ENCODE measurements at places on chromosomes 6 and 20.
A peak's percentile ranks its signal among the peaks of the same experiment; 100 is the strongest.

DNA sequence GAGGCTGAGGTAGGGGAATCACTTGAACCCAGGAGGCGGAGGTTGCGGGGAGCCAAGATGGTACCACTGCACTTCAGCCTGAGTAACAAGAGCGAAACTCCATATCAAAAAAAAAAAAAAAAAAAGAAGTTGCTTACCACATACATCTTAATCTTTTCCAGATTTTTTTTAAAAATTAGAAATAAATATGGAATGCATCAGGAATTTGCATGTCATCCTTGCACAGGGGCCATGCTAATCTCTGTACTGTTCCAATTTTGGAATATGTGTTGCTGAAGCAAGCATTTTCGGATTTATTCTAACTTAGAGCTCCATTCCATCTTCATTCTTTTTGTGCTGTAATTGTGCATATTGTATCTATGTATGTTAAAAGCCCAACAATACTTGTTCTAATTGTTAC lies 62.5 kb downstream of the TRPC4AP start:
- DNase-seq = no peak

DNA sequence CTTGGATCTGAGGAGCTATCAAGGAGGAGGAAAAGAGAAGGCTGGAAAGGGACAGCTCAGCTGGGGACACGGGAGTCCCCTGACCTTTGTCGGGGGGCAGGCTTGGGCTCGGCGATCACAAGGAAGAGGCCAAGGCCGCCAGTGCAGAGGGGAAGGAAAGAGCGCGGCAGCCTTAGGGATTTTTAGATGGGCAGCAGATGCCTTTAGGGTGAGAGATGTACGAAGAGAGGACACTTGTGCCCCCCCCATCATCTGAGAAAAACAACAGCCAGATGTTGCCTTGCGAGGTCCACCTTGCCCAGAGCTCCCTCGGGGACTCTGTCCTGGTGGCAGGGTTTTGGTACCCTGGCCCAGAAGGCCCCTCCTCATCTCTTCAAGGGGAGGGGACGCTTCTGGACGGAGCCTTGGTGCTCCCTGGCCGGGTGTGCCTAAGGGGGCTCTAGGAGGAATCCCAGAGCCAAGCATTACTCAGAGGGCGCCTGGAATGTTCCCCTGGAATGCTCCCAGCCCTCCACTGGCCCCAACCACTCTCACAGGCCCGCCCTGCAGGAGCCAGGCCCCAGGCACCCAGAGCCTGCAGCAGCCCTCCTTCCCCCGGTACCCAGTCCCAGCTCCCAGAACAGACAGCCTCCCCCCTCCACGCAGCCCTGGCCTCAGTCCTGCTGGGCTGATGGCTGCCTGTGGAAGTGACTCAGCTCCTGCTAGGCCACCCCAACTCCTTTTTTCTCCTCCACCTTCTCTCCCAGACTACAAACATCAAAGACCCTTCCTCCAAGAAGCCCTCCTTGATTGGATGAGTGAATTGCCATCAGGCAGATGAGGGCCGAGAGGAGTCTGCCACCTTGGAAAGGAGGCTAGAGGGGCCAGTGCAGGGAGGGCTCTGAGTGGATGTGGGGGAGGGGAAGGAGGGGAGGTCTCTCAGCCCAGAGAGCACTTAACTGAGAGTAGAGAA lies 1.8 kb downstream of the ADAM33 start:
- DNase-seq = no peak

GRCh38 chr6:16392010-16392409 lies 153.6 kb downstream of the GMPR start:
- DNase-seq = no peak

GRCh38 chr6:24923885-24924401 lies 11.8 kb downstream of the RIPOR2 start:
- no peak for DNase-seq

GRCh38 chr6:130724089-130724488 lies 103.1 kb upstream of the SMLR1 start:
- DNase-seq = no peak

DNA sequence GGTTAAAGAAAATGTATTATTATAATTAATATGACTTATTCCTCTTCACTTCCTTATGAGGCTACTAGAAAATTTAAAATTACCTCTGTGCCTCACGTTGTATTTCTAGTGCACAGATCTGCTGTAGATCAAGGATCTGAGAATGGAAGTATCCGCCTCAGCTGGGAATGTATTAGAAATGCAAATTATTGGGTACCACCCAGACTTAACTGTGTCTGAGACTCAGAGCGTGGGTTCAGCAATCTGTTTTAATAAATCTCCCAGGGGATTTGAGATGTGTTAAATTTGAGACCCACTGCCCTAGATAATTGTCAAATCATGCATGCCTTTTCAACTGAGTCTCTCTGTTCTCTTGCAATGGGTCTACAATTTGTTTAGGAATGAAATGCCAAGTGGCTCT lies 658.0 kb upstream of the NOX3 start:
- DNase-seq = no peak

DNA sequence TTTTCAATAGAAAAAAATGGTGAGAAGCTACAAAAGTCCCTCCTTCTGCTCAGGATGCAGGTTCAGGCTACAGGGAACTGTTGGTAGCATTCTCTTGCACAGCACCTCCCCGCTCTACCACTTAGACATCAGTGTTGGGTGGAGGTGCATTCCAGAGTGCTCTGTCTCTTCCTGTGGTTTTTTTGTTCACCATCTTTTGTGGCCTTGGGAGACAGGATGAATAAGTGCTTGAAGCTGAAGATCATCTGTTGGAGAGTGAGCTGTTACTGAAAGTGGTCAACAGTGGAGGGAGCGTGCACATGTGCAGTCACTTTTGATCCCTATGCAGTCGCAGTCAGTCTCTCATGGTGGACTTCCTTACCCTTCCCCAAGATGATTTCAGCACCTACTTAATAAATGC lies 16.6 kb upstream of the BTBD3 start:
- no peak for DNase-seq

- DNase-seq = no peak
Observed at GRCh38 chr20:6746901-6747609, 20.4 kb upstream of the BMP2 start.

DNA sequence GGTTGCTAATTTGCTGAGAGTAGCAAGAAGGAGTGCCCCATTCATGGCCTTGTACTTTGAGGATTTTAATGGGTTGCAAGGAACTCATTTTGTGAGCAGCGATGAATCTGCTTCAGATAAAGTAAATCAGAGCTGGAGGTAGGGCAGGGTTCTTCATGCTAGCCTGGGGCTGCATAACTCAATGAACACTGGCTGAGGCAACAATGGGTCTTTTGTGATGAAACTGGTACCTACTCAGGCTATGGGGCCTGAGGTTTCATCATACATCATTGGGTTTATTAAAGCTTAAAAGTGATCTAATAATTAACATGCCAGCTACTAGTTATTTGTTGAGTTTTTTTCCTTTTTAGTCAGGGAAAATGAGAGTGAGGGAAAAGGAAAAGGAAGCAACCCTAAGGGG lies 106.9 kb downstream of the FAM50B start:
- DNase-seq = no peak

- DNase-seq = peak; percentile 40
Observed at GRCh38 chr20:32077190-32077589, 25.1 kb downstream of the HCK start.

- no peak for DNase-seq
Observed at GRCh38 chr6:133749427-133749826, 139.5 kb upstream of the TCF21 start.

GRCh38 chr6:161011492-161012480 lies 20.2 kb downstream of the MAP3K4 start:
- DNase-seq = no peak

GRCh38 chr6:100719883-100720682 lies 161.0 kb downstream of the ASCC3 start:
- DNase-seq = peak; percentile 79

- no peak for DNase-seq
Observed at GRCh38 chr6:166456395-166457156, 73.8 kb upstream of the MPC1 start.

- DNase-seq = no peak
Observed at GRCh38 chr20:7984192-7984591, 35.4 kb downstream of the TMX4 start.

GRCh38 chr6:3165631-3166534 lies 8.5 kb upstream of the TUBB2A start:
- peak; percentile 32 for DNase-seq

GRCh38 chr6:28910901-28911690 lies 12.7 kb downstream of the TRIM27 start:
- no peak for DNase-seq

- DNase-seq = no peak
Observed at GRCh38 chr6:42509256-42509655, 54.6 kb upstream of the UBR2 start.

- peak; percentile 73 for DNase-seq
Observed at GRCh38 chr6:30821862-30822784, 62.2 kb upstream of the DDR1 start.

- DNase-seq = no peak
Observed at GRCh38 chr20:61184194-61184593, 67.9 kb upstream of the CDH4 start.

- no peak for DNase-seq
Observed at GRCh38 chr6:49946835-49947234, 17.1 kb downstream of the DEFB114 start.

All from hematopoietic multipotent progenitor cell treated with erythropoietin and hydrocortisone succinate and interleukin-3 and kit ligand, for 6 days (in vitro differentiated cells).